ENCODE measurements at places on chromosomes 1 and 21.

- peak; percentile 84 for DNase-seq
Observed at GRCh38 chr1:46285730-46286477, 17.5 kb downstream of the LRRC41 start.

DNA sequence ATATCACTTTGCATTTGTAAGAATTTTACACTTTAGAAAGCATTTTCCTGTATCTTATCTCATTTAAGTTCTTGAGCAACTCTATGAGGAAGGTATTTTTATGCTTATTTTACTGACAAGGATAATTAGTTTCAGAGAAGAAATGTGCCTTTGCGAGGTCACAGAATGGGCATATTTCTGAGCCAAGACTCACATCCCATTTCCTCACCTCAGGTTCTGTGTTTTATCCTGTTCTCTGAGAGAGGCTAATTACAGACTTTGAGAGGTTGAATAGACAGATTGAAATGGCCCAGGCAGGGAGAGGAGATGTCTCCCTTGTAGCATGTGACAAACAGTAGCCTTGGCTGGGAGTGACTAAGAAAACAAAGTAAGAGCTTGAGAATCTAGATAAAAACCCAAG, 39.1 kb upstream of the ZC3H11B start:
- DNase-seq: no peak

- no peak for DNase-seq
Observed at GRCh38 chr1:27225621-27226020, 8.8 kb upstream of the WDTC1 start.

- no peak for DNase-seq
Observed at GRCh38 chr1:201223852-201224665, 33.4 kb downstream of the IGFN1 start.

DNA sequence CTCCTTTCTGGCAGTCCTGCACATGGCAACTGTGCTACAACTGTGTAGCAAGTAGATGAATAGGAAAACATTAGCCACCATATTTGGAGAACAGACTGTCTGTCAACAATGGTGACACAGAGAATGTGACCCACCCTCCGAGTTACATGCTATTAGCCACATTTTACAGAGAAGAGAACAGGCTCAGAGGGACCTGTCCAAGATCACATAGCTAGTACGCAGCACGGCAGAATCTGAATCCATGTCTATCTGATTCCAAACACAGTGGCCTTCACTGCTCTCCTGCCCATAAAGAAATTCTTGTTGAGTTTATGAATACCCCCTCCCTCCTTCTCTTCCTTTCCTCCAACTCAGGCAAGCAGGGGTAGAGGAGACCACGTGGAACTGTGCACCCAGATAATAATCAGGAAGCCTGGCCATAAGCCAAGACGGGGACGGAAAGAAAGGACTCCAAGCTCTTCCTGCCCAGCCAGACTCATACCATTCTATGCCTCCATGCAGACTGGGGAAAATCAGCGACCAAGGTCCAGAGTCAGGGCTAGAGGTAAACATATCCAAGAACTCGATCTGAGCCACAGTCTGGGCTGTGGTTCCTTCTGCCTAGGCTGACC, 78.8 kb downstream of the TRABD2B start:
- no peak for DNase-seq

- DNase-seq: no peak
Observed at GRCh38 chr1:169338617-169339016, 29.0 kb downstream of the NME7 start.

GRCh38 chr1:243251539-243251938, 3.5 kb downstream of the CEP170 start:
- no peak for DNase-seq

All from DMS79 treated with DMSO at 0.1 percent for 48 hours (cell line).